ENCODE measurements at places on chromosomes 12 and 14.

GRCh38 chr12:128073937-128074336 is 193.0 kb upstream of the TMEM132C start:
- no peak for DNase-seq

GRCh38 chr14:61866932-61867920 is 105.0 kb downstream of the SNAPC1 start:
- no peak for DNase-seq

DNA sequence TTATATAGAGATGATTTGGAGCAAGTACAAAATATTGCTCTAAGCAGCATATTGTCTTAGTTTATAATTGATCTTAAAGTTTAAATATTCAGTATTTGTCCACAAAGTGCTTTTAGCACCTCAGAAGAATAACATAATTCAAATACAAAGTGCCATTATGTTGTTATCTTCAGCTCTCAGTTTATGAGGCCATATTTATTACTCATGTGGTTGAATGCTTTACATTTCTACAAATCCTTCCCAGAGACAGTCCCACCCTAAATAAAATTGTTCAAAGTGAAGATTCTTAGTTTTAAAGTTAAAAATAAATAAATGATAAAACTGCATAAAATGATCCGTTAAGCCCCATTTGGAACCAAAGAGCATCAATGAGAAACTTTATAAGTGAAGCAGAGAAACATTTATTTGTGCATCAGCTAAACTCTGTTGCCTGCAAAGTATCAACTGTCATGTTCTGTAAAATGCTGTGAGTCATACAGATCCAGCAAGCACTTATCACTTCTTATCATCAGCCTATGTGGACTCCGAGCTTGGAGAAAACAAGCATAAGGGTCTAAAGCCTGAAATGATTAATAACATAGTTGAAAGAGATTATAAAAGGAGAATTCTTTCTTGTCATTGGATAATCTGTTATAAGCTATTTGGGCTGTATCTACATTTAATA is 218.9 kb downstream of the ADAMTS20 start:
- no peak for DNase-seq

DNA sequence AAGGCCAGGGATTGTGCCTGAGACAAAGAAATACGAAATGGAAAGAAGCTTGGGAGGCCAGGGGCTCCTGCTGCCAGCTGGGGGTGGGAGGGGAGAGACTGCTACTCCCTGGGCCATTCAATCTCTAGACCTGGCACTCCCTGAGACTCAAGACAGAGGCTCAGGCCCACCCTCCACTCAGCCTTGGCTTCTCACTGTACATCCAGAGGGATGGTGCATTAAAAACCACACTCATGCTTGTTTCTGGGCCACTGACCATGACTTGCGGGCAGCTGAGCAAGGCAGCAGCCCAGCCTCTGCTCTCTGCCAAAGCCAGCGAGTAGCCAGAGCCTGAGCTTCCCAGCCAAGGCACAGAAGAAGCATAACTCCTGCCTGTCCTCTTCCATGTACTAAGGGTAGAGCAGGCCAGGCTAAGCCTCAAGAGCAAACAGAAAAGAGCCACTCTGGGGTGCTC is 41.5 kb downstream of the PITPNM2 start:
- DNase-seq: no peak

DNA sequence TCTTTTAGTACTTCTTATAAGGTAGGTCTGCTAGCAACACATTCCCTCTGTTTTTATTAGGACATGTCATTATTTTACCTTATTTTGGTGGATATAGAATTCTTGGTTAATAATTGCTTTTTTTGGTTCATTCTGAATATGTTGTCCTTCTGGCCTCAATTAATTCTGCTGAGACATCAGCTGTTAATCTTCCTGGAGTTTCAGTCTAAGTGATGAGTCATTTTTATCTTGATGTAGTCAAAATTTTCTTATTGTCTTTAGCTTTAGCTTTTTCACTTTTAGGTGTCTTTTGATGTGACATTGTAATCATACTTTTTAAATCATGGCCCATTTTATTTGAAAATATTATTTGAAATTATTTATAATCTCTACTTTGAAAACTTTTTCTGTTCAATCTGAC is 104.9 kb upstream of the PMCH start:
- DNase-seq: no peak

- DNase-seq: no peak
These were observed 25.5 kb upstream of the NAA30 start for GRCh38 chr14:57364659-57365450.

DNA sequence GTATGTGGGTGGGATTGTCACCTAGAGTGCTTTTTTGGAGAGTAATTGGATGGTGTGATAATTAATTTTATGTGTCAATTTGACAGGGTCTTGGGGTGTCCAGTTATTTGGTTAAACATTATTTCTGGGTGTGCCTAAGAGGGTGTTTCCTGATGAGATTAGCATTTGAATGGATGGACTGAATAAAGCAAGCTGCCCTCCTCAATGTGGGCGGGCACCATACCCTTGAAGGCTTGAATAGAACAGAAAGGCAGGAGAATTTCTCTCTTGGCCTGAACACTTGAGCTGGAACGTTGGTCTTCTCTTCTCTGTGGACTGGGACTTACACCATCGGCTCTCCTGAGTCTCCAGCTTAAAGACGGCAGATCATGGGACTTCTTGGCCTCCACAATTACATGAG is 28.8 kb upstream of the TCL1B start:
- DNase-seq: no peak

DNA sequence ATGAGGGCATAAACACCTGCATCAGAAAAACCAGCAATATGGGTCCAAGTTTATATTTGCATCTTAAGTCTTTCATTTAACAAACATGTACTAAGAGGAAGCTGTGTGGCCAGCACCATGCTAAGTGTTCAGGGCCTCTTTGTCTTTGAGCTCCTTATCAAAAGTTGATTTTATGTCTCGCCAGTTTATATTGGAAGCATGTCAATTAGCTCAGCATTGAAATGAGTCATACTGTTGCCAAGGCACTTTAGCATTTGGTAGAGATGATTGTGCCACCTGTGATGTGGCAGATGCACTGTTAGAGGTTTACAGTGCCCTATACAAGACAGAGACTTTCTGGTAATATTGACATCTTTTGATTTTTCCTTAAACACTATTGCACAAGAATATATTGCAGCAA is 68.5 kb downstream of the BHLHE41 start:
- DNase-seq: no peak

- DNase-seq: no peak
These were observed 120.4 kb downstream of the CALM1 start for GRCh38 chr14:90517076-90517841.

DNA sequence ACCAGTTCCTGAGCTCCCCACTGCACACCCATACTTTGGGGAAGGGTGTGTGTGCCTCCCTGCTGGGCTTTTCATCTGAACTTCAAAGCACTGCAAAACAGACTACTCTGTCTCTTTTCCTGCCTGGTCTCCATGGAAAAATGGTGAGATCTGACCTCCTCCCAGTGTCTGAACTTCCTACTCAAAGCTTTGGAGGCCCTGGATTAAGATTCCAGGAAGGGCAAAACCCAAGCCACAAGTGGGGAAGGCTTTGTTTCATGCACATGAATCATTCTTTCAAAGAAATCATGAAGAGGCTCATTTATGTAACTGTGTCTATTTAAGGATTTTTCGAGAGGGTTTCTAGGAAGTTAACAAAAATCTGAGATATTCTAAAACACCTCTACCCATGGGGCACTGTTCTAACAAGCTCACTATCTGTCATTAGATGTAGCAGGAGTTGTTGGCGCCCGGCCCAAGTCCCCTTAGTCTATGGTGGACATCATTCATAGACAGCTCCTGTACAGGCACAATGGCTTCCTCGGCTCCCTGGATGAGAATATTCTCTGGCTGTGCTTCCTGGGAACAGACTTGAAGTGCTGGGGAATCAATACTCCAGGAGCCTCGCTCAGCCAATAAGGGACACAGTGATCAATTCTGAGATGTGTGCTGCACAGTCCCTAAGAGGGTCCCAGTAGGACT is 224.0 kb downstream of the KTN1 start:
- no peak for DNase-seq

GRCh38 chr12:46438719-46439319 is 66.2 kb upstream of the SLC38A2 start:
- no peak for DNase-seq

- DNase-seq: peak; percentile 58
These were observed 133.1 kb downstream of the PRIMA1 start for GRCh38 chr14:93655078-93655750.
